Fibroblast of the conjunctiva (primary cell): ENCODE measurements at places on chromosomes 5 and 9.

- no peak for DNase-seq
Measured at GRCh38 chr5:124873188-124873587, 126.7 kb upstream of the ZNF608 start.

DNA sequence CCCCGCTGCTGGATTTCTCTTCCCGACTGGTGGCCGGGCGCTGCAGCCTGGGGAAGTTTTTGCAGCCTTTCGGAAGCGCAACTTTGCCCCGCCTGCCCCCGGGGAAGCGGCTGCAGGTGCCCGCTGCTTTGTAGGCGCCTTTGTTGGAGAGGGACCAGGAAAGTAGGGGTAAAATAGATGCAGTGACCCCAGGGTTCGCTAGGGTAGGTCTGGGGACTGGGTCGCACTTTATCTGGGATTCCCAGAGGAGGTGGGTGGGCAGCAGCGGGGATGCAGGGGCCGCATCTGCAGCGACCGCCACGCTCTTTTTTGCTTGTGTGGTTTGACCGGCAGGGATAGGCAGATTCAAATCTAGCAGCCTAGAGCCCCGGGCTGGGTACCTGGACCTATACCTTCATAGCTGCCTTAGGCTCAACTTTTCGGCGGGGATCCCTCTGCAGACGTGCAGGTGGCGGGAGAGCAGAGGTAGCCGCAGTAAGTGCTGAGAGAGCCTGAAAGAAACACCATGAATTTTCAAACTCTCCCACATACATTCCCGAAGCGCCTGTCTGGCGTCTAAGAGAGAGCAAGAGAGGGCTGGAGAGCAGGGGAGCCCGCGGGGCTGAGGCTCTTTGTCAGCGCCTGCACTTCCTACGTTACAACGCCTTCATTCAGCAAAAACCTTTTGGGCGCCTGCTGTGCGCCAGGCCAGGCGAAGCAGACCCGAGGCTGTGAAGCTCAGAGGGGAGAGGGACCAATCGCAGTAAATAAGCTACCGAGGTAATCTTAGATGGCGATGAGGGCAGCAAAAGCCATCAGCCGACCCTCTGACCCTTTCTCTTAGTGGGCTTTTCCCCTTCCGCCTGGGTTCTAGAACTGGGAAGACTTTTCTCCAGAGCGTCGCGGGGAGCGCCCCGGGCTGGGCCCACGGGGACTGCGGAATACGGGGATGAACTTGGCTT is 642 bp downstream of the SV2C start:
- no peak for DNase-seq

- DNase-seq, result no peak
Measured at GRCh38 chr5:96968614-96969013, 32.7 kb downstream of the LNPEP start.

DNA sequence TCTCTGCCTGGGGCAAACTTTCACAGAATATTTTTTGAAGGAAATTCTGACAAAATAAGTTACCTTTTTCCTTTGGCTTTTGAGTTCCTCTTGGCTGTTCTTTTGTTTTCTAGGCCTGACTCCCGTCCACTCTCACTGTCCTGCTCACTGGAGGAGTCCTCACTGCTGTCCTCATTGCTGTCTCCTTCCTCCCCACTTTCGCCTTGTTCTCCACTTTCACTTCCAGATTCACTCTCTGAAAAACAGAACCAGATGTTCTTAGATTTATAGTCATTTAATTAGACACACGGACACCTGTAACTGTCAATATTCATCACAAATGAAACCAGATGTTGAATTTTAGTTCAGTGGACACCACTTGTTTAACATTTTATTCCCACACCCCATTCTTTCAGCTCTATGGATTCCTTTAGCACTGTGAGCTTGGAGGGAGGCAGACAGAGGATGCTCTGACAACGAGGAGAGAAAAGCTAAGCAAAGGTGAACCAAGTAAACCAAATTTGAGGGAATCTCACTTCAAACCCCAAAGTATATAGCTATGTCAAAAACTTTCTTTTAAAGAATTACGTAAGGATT is 180.7 kb downstream of the AP3B1 start:
- no peak for DNase-seq

DNA sequence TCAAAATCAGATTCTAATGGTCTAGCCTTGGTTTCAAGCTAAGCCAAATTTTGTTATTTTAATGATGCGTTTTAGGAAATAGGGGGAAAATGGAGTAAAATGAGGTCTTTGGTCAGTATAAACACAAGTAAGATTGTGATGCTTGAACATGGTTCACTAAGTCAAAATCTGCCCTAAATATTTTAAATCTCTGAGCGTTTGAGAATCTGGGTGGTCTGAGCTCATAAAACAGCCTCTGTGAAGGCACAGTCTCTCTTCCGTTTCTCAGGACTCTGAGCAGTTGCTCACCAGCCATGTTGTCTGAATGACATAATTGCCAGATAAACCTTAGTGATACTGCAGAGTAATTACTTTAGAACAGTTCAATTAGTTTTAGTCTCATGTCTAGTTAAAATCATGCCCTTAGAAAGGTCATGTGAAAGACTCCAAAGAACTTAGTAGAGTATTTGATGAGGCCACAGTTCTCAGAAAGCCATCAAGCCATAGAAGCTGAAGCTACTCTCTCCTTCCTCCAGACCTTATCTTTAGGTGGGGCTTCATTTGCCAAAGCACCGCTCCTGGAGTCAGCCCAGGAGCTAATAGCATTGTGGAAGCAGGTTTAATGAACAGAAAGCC is 257.1 kb upstream of the MAP3K1 start:
- no peak for DNase-seq

DNA sequence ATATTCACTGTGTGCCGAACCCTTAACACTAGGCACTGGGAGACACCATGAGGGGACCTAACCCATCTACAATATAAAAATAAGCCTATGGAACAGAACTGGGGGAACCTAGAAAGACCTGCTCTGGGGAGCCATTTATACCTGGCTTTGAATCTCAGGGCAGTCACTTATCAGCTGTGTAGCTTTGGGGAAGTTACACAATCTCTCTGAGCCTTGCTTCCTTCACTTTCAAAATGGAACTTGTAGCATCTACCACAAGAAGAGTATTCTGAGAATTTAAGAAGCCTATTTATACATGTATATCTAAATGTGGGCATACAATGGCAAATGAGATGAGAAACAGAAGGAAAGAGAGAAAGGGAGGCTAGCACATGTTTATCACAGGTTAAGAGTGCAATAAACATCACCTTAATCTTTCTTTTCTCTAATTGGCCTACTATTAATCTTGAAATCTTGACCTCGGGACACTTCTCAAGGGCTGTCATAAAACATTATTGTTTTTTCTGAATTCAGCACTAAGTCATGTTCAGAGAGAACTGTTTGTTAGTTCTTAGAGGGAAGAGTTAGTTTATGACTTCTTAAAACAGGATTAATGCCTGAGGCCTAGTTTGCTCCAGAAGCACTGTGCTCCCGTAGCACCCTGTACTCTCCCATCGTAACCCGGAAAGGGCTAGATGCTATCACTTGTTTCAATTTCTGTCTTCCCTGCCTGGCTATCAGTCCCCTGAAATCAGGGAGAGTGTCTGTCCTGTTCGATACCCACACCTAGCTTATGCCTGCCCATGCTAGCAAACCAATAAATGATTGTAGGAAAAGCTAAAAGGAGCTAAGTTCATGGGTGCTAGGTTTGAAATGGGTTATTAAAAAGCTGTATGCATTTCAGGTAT is 606.4 kb upstream of the CLINT1 start:
- DNase-seq, result no peak

DNA sequence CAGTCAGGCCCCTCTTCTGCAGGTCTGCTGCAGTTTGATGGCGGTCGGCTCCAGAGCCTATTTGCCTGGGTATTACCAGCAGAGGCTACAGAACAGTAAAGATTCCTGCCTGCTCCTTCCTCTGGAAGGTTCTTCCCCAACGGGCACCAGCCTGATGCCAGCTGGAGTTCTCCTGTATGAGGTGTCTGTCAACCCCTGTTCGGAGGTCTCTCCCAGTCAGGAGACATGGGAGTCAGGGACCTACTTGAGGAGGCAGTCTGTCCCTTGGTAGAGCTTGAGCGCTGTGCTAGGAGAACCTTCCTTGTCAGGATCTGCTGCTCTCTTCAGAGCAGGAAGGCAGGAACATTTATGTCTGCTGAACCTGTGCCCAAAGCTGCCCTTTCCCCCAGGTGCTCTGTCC is 138.4 kb upstream of the IQGAP2 start:
- no peak for DNase-seq
